ENCODE measurements at places on chromosomes 4 and X.
A peak's percentile ranks its signal among the peaks of the same experiment; 100 is the strongest.

DNA sequence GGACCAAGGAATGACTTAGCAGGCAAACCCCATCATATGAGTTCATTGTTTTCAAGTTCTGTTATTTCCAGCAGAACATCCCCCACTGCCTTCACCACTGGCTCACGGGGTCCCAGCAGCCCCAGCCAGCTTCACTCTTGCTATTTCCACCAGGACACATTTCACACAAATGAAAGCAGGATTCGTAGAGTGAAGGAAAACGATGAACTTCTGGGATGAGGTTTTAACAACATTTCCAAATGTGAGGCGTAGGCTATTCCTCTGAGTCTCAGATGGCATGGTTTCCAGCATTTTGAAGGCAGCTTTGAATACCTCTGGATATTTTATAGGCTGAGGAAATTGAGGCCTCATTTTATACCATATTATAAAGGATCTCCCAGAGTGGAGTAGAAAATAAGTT lies 32.9 kb upstream of the EGFL6 start:
- no peak for DNase-seq

- DNase-seq = no peak
Observed at GRCh38 chrX:144275367-144275766, 391.5 kb downstream of the UBE2NL start.

DNA sequence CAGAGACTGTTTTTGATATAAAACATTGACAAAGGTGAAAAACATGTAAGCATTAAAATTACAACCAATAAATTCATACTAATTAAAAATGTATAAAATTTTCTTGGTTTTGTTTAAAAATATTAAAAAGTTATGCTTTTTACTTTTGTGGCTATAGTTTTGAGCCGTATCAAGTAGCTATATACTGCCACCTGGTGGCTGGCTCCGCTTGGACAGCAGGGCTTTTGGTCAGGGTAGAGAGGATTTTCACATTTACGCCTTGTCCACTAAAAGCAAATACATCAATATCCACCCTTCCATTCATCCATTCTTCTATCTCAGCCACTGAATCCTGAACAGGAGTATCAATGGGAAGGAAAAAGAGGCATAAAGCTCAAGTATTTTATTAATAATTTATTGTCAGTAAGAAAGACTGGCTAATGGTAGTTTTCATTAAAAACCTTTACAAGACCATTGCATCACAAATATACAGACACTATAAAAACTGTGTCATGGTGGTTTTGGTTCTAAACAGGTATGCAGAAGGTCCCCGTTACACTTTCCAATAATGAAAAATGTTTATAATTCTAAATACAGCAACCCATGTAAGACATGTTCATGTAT lies 32.1 kb upstream of the MTNR1A start:
- DNase-seq = peak; percentile 19

DNA sequence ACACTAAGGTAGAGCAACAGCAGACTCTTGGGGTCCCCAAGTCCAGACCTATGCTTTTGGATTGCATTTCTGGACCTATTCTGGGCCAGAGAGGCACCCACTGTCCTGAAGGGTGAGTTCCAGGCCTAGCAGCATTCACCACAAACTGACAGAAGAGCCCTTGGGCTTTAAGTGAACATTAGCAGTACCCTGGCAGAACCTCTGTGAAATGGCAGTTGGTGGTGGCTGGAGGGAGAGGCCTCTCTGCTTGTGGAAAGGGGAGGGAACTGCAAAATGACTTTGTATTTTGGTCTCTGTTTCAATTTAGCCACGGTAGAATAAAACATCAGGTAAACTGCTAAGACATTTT lies 1211.9 kb downstream of the PCDH18 start:
- no peak for DNase-seq

DNA sequence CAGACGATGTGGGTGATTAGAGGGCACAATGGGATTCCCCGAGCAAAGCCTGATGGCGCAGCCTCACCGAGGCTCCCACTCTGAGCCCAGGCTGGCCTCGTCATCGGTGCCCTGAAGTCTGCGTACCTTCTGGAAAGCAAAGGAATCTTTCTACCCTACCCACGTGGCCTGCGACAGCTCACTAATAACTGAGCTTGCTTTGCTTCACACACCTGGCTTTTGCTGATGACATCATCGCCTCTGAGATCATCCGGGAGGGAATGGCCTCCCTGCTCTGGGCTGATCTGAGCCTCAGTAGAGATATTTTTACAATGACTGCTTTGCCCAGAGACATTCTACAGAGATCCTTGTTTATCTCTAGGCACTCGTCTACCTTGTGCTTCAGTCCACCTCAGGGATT lies 45.4 kb upstream of the PDLIM3 start:
- no peak for DNase-seq

GRCh38 chrX:57121816-57122215 lies 468 bp upstream of the SPIN2B start:
- no peak for DNase-seq

DNA sequence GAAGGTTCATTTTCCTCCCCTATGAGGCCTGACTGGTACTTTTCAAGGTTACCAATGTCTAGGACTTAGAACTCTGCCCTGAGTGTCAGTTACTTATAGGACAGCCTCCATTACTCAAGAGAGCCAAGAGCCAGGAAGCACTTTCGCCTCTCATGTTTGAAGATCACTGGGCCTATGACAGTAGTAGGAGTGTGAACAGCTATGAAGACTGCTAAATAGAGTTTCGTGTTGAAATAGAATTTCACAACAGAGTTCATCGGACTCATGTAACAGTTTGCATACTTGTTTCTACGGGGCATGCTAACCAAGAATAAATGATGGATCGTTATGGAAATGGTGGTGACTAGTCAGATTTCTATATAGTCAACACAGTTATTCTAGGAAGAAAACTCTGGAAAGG lies 97.8 kb upstream of the GPC4 start:
- no peak for DNase-seq

Data from activated CD4-positive, alpha-beta T cell treated with anti-CD3 and anti-CD28 coated beads for 1 hour (primary cell).